ENCODE measurements at places on chromosomes 11 and 22.

- no peaks in the 10 kb centered on the region for H3K27me3 ChIP-seq
- H3K27ac ChIP-seq, result peak overlapping the region; percentile 90
- H3K4me3 ChIP-seq, result no peak overlapping the region
- peaks cover 67% of the 10 kb centered on the region for H3K4me1 ChIP-seq
Observed at GRCh38 chr11:48095779-48096470, 115.6 kb downstream of the PTPRJ start.

DNA sequence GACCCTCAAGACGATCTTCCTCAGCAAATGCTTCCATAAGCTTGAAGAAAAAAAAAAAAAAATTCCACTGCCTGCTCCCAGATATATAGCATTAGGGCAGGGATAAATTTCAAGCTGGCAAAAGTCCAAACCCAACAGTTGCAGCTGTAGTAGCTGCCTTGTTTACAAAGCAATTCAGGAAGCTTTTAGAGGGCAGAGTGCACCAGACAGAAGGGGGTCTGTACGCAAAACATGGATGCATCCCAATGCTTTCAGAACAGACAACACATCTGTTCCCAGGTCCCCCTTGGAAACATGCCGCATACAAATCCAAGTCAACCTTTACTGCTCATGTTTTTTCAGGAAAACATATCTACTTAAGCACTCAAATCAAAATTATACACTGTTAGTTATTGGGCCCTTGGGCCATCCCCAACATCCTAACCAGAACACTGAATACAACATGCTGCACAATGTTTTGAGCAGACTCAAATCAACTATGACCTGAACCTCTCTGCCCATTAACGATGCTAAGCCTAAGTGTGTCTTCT is 94.5 kb downstream of the CADM1 start:
- peak; percentile 3 for DNase-seq
- no peaks in the 10 kb centered on the region for H3K36me3 ChIP-seq
- no peak overlapping the region for H3K27ac ChIP-seq
- peaks cover 36% of the 10 kb centered on the region for H3K4me1 ChIP-seq
- no peak overlapping the region for H3K4me3 ChIP-seq

GRCh38 chr22:36758792-36759271 is 17.1 kb downstream of the IFT27 start:
- no peak for DNase-seq
- H3K36me3 ChIP-seq, result no peaks in the 10 kb centered on the region
- H3K27me3 ChIP-seq, result no peaks in the 10 kb centered on the region
- peaks cover 29% of the 10 kb centered on the region for H3K4me1 ChIP-seq

GRCh38 chr11:58121096-58121495 is 4.2 kb downstream of the OR9I1 start:
- no peaks in the 10 kb centered on the region for H3K4me1 ChIP-seq
- H3K4me3 ChIP-seq, result no peak overlapping the region
- DNase-seq, result no peak
- no peaks in the 10 kb centered on the region for H3K27me3 ChIP-seq

DNA sequence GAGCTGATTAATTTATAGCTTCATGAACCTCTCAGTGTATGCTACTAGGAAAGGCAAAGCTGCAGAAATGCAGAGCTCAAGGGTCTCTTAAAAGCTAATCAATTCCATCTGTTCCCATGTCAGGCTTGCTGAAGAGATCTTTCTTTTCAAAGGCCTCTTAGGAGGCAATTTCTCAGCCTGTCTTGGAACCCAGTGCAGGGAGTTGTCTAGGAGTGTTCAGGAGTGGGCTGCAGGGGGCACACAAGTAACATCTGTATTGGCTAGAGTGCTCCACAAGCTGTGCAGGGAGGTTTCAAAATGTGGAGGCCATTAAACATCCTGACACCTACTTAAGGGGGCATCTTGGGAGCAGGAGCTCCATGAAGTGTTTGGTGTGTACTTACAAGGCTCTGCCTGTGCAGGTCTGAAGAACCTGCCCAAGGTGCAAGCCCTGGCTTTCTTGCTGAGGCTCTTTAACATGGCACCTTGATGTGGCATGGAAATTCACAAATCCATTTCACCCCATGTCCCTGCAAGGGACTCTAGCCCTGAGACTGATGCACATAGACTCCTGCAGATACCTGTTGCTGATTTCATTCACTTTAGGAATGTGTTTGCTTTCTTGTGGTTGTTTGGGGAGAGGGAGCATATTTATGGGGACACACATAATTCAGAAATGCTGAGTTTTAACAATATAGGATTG is 134.7 kb downstream of the ME3 start:
- no peaks in the 10 kb centered on the region for H3K36me3 ChIP-seq
- DNase-seq, result no peak
- no peaks in the 10 kb centered on the region for H3K4me1 ChIP-seq
- H3K27me3 ChIP-seq, result no peaks in the 10 kb centered on the region
- H3K4me3 ChIP-seq, result no peak overlapping the region
- H3K27ac ChIP-seq, result no peak overlapping the region

DNA sequence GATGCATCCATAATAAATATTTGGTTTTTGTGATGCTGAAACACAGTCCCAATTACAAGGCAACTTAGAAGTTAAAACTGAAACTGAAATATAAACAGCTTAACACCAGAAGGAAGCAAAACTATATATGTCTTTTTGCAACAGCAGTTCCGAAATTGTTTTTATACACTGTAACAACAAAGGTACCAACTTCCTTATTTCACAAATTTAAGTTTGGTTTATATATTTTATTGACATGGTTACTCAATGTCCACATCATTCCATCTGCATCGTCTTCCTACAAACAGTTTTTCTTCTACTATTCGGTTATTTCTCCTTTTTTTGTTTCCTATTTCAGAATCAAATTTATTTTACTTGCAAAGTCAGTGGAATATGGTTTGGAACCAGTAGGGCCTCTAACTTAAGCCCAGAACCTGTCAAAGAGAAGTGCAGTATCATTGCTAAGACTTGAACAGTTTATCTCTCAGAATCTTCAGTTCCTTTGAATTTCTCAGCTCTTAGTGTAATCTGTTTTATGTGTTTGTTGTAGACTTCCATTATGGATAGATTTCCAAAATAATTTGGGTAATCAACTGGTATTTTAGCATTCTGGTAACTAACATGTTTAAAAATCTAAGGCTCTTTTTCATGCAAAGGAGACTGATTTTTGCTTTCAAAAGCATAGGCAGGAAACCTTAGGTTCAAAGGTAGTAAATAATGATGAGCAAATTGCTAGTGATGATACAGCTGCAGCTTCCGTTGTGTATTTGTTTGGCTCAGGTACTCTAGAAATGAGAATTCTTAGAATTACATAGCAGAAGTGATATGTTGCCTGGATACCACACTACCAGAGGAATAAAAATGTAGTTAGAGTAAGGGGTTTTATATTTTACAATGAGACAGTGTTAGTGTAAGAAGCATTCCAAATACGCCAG is 8.2 kb upstream of the HSPA8 start:
- H3K36me3 ChIP-seq, result no peaks in the 10 kb centered on the region
- no peaks in the 10 kb centered on the region for H3K27me3 ChIP-seq
- no peak for DNase-seq
- no peak overlapping the region for H3K4me3 ChIP-seq
- H3K4me1 ChIP-seq, result no peaks in the 10 kb centered on the region

DNA sequence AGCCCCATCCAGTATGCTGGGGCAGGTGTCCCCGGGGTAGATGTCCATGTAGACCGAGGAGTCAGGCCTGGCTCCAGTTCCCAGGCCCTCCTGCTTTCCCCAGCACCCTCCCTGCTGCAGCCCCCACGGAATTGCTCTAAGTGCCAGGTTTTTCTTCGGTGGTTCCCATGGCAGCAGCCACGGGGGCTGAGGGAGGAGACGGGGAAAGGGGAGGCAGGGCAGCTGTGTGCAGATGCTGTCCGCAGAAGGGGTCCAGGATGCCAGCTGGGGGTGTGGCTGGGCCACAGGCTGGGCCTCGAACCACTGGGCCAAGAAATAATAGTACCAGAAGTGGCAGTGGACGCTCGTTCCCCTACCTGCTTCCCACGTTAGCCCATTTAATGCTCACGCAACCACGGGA is 25.0 kb downstream of the SHISAL1 start:
- H3K27ac ChIP-seq, result no peak overlapping the region
- no peak overlapping the region for H3K4me3 ChIP-seq
- no peaks in the 10 kb centered on the region for H3K27me3 ChIP-seq

DNA sequence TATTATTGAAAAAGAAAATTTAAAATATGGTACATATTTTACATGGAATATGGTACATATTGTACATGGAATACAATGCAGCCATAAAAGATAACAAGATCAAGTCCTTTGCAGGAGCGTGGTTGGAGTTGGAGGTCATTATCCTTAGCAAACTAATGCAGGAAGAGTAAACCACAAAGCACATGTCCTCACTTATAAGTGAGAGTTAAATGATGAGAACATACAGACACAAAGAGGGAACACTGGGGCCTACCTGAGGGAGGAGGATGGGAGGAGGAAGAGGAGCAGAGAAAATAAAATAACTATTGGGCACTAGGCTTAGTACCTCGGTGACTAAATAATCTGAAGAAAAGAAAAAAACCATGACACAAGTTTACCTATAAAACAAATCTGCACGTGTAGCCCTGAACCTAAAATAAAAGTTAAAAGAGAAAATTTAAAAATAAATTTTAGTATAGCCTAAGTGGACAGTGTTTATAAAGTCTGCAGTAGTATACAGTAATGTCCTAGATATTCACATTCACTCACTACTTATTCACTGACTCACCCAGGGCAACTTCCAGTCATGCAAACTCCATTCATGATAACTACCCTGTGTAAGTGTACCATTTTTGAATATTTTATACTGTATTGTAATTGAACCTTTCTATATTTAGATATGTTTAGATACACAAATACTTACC is 204.4 kb downstream of the FAM76B start:
- no peak for DNase-seq
- H3K4me1 ChIP-seq, result peaks cover 5% of the 10 kb centered on the region
- H3K4me3 ChIP-seq, result no peak overlapping the region
- H3K27ac ChIP-seq, result no peak overlapping the region
- no peaks in the 10 kb centered on the region for H3K36me3 ChIP-seq

DNA sequence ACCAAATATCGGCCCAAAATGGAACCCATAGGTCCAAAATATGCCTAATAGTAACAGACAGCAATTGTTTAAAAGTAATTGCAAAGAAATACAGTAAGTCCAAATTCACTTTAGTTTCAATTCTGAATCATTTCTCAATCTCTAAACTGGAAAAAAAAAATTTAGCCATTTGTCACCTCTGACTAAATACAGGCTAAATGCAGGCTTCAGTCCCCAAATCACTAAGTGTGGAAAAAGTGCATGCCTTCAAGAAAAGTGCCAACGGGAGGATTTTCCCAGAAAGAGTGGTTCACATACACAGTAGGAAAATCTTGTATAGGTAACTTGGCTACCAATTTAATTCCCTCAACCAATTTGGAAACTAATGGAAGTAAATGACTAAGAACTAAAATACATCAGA is 35.7 kb downstream of the SIK3 start:
- no peaks in the 10 kb centered on the region for H3K36me3 ChIP-seq
- DNase-seq, result no peak
- no peak overlapping the region for H3K27ac ChIP-seq
- no peak overlapping the region for H3K4me3 ChIP-seq

DNA sequence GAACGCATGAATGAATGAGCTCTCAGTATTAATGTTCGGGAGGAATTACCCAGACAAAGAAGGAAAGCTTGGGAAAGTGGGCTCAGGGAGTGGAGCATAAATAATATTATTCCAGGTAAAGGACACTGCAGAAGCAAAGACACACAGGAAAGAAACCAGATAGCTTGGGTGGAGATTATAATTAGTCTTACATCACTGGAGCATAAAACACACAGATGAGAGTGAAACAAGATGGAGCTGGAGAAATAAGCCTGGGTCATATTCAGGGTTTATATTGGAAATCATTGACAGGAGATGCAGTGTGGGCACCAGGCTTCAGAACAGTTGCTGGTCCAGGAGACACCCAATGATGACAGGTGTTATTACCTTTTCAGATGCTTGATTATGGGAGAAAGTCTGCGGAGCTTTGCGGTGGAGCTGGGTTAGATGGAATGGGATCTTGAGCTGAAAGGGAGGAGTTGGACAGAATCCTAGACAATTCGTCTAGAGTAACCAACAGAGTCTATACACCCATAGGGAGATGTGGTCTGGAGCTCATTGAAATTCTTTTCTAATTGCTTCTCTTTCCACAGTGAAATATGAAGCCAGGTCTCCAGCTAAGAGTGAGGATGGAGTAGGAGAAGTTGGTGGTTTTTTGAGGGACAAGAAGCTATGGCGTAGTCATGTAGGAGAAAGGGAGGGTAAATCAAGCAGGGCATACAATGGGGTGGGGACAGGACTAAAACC is 227.2 kb downstream of the FAM76B start:
- DNase-seq, result no peak
- H3K36me3 ChIP-seq, result no peaks in the 10 kb centered on the region
- no peaks in the 10 kb centered on the region for H3K27me3 ChIP-seq
- H3K4me3 ChIP-seq, result no peak overlapping the region
- no peak overlapping the region for H3K27ac ChIP-seq

DNA sequence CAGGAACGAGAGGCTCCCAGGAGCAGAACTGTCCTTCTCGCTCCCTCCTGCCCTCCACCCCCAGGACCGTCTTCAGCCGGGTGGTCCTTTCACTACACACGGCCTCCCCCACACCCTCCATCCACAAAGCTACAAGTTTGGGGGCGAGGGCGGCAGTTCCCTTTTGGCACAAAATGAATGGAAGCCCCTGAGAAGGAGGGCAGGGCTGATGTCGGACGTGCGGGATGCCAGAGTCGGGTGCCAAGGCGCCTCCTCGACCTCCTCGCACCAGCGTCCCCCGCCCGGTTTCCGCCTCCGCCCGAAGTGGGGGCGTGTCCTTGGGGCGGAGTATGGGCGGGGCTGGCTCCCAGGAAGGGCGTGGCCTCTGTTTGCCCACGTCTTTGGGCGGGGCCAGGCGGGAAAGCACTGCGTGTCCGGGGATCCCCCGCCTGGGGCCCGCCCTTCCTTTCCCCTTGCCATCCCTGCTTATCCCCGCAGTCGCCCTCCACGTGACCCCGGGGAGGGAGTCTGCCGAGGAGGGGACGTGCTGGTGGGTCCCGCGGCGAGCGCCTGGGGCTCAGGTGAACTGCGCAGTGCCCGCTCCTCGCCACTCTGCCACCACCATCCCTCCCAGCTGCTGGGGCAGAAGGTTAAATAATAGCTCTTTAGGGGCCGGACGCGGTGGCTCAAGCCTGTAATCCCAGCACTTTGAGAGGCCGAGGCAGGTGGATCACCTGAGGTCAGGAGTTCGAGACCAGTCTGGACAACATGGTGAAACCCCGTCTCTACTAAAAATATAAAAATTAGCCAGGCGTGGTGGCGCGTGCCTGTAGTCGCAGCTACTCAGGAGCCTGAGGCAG is 937 bp upstream of the EFEMP2 start:
- DNase-seq, result peak; percentile 94
- peaks cover 28% of the 10 kb centered on the region for H3K4me1 ChIP-seq
- H3K27ac ChIP-seq, result peak overlapping the region; percentile 95
- H3K36me3 ChIP-seq, result no peaks in the 10 kb centered on the region
- H3K4me3 ChIP-seq, result peak overlapping the region; percentile 76
- H3K27me3 ChIP-seq, result no peaks in the 10 kb centered on the region

- H3K27ac ChIP-seq, result no peak overlapping the region
- H3K4me1 ChIP-seq, result no peaks in the 10 kb centered on the region
- H3K4me3 ChIP-seq, result no peak overlapping the region
- DNase-seq, result no peak
Observed at GRCh38 chr11:76830639-76831327, 29.9 kb upstream of the ACER3 start.

Measured in thyroid gland (tissue), 4 donors.